ENCODE measurements at places on chromosomes 1 and 21.

DNA sequence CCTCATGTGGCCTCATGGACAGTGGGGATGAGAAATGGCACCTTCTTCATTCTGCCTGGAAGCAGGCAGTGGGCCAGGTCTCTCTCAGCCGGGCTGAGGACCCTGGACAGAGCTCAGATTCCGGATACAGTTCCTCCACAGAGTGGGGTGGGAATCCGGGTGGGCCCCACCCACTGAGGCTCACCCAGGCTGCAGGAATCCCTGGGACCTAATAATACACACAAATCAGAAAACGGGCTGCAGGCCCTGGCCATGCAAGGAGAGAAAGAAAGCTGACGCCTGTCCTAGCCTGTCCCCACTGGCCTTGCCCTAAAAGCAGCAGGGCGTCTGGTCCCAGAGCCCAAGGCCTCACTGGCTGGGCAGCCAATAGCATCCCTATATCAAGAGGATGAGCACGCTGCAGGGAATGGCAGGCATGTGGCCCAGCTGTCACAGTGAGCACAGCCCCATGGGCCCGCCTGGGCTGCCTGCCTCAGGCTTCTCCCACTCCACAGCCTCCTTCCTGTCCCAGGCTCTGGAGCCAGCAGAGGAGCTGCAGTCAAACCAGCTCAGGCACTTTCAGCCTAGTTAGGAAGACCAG lies 25.3 kb downstream of the ACTA1 start:
- H3K27ac ChIP-seq, result no peak overlapping the region
- DNase-seq, result no peak

- peaks cover 10% of the 10 kb centered on the region for H3K4me1 ChIP-seq
- no peak for DNase-seq
- no peak overlapping the region for H3K4me3 ChIP-seq
- no peaks in the 10 kb centered on the region for H3K36me3 ChIP-seq
- no peaks in the 10 kb centered on the region for H3K27me3 ChIP-seq
These were observed 5.5 kb upstream of the LGALS8 start for GRCh38 chr1:236518322-236518721.

DNA sequence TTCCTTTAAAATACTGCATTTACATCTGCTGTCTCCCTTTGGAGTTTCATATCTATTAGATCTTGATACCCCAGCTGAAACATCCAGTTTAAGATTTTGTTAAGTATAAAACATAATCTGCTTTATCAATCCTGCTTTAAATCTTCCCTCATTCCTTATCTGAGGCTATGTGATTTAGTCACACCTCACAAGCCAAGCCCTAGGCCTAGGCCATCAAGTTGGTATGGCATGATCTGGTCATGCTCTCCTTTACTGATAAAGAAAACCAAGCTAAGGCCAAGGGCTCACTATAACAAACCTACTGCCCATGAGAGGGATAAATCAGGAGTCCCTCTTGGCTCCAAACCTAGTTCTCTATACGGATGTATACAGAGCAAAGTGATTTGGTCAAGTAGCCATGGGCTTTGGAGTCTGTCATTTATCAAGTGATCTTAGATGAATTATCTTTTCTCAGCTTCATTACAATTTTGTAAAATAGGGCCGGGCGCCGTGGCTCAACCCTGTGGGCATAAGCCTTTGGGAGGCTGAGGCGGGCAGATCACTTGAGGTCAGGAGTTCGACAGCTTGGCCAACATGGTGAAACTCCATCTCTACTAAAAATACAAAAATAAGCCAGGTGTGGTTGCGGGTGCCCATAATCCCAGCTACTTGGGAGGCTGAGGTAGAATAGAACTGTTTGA lies 22.8 kb downstream of the ENSA start:
- no peaks in the 10 kb centered on the region for H3K36me3 ChIP-seq
- H3K27ac ChIP-seq, result no peak overlapping the region
- no peak for DNase-seq
- peaks cover 11% of the 10 kb centered on the region for H3K4me1 ChIP-seq
- H3K27me3 ChIP-seq, result no peaks in the 10 kb centered on the region

GRCh38 chr1:18110968-18111367 lies 3.4 kb downstream of the IGSF21 start:
- H3K36me3 ChIP-seq, result no peaks in the 10 kb centered on the region
- no peaks in the 10 kb centered on the region for H3K4me1 ChIP-seq
- H3K4me3 ChIP-seq, result no peak overlapping the region
- DNase-seq, result no peak

DNA sequence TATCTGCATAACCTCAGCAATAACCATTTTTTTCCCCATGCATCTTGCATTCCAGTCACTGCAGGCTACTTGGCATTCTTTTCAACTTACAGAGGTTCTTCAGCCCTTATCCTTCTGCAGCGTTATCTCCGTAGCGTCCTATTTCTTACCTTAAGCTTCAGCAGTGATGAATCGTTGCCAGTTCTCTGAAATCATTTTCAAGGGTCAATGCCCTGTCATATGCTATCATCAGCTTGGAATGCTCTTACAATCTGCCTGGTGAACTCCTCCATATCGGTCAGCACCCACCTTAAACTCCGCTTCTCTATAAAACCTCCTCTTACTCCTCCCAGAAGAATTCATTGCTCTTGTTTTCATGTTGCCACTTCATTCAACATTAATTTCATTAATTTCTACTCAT lies 105.1 kb upstream of the DPH5 start:
- no peak overlapping the region for H3K4me3 ChIP-seq
- no peaks in the 10 kb centered on the region for H3K36me3 ChIP-seq
- H3K27me3 ChIP-seq, result no peaks in the 10 kb centered on the region

DNA sequence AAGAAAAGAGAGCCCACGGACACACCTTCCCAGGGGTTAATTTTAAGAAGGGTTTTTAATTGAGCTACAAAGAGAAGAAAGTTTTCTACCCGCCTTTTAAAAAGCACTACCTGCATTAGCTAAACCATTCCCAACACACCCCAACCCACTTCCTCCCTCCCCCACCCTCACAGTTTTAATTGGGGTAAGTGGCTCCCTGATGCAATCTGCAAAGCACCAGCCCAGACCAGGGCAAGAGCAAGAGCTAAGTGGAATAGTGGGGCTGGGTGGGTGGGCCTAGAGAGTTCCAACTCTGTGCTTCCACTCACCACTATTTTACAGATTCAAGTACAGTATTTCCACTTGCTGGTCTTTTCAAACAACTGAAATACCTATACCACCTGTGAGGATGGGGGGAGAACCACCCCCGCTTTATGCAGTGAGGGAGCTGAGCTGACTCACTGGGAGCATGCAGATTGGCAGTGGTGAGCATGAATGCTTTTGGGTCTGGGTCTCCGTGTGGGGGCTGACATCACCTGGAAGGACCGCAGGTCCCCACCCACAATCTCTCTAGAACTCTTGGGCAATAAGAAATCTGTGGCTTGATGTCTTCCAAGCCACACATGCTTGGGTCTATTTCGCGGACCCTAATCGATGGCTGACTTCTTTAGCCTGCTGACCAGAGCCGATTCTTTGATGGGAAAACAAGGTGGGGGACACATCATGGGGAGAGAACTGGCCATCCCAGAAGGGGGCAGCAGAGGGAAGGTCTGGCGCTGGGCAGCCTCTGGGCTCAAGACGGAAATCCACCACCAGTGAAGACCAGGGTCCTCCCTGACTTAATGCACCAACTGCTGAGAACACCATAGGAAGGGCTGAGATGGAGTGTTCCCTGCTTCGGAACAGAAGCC lies 95.5 kb downstream of the SSBP3 start:
- H3K27ac ChIP-seq, result no peak overlapping the region
- no peak for DNase-seq
- H3K36me3 ChIP-seq, result no peaks in the 10 kb centered on the region
- no peaks in the 10 kb centered on the region for H3K27me3 ChIP-seq
- H3K4me1 ChIP-seq, result peaks cover 68% of the 10 kb centered on the region

DNA sequence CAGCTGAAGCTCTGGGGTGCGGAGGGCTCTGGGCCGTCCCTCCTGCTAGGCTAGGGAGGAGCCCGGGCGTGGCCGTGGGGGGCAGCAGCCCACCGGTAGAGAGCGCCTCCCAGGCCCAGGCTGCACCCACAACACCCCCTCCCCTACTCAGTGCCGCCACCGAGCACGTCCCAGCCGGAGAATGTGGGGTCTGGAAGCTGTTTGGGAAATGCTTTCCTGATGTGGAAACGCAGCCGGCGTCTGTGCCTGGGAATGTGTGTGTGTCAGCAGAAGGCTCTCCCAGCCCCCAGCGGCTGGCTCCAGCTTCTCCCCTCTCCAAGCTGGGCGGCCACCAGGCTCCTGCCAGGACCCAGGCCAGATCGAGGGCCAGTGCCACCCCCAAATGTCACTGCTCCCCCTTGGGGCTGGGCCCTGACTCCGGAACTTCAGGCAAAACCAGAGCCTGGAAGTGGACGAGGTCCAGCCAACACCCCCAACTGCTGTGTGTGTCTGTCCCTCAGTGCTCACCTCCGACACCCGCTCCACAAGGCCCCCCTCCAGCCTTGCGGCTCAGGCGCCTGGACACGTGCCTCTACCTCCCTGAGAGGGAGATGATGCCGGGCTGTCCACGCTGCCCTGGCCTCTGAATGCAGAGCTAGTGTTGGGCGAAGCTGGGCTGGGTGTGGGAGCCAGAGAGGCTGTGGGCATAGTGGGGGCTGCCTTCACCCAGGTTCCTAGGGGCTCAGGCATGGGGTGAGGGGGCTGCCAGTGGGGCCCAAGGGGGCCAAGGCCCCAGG lies 74.7 kb downstream of the MEGF6 start:
- H3K36me3 ChIP-seq, result no peaks in the 10 kb centered on the region
- H3K27ac ChIP-seq, result no peak overlapping the region
- no peak for DNase-seq
- no peaks in the 10 kb centered on the region for H3K4me1 ChIP-seq
- H3K27me3 ChIP-seq, result no peaks in the 10 kb centered on the region

DNA sequence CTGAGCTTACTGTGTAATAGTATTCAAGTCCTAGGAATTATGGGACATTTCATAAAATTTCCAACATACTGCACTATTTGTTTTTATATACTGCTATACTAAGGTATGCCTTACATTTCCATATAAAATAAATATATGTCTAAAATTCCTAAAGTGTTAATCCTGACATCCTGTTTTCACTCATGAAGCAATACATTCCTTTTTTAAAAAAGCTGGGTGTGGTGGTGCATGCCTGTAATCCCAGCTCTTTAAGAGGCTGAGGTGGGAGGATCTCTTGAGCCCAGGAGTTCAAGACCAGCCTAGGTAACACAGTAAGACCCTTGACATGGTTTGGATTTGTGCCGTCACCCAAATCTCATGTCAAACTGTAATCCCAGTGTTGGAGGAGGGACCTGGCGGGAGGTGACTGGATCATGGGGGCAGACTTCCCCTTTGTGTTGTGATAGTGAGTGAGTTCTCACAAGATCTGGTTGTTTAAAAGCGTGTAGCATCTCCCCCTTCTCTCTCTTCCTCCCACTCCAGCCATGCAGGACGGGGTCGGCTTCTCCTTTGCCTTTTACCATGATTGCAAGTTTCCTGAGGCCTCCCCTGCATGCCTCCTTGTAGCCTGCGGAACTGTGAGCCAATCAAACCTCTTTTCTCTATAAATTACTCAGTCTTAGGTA lies 5.8 kb downstream of the CDC42BPA start:
- no peak overlapping the region for H3K27ac ChIP-seq
- H3K4me3 ChIP-seq, result no peak overlapping the region
- peaks cover 2% of the 10 kb centered on the region for H3K4me1 ChIP-seq
- no peaks in the 10 kb centered on the region for H3K36me3 ChIP-seq

DNA sequence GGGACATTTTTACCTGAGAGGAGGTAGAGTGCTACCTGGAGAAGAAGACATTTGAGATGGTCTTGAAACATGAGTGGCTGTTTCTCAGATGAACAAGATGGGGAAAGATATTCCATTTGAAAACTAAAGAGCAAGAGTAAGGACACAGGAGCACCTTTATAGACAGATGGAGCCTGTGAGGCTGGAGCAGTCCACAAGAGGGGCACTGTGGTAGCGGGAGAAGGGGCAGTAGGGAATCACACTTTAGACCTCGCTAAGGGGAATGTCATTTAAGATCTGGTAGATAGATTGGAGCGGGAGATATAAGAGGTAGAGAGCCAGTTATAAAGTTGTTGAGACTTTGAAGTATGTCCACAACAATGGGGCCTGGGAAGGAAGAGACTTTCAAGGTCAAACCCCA lies 23.4 kb downstream of the DYNLT5 start:
- no peak for DNase-seq
- no peaks in the 10 kb centered on the region for H3K4me1 ChIP-seq
- H3K27me3 ChIP-seq, result peaks cover 3% of the 10 kb centered on the region

DNA sequence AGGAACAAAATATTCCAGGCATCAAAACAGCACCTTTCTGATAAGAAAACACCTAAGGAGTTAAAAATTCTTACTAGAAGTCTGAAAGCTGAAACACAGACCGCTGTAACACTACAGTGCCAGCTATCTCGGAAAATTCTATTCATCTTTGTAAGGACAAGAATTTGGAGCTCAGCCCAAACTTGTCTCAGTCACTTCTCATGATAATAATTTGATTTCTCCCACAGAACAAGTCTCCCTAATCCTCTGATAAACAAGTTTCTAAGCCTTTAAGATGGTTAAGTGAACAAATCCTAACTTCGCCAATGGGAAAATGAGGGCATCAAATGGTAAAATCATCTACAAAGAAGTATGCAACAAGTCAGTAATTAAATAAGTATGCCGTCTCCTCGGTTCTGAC lies 59.9 kb downstream of the SIPA1L2 start:
- H3K4me1 ChIP-seq, result no peaks in the 10 kb centered on the region
- H3K27ac ChIP-seq, result no peak overlapping the region
- no peaks in the 10 kb centered on the region for H3K27me3 ChIP-seq
- no peak overlapping the region for H3K4me3 ChIP-seq
- DNase-seq, result no peak

Data from CD8-positive, alpha-beta memory T cell (primary cell).